Fibroblast of skin of scalp (primary cell): ENCODE measurements at places on chromosomes 2 and 18.
A peak's percentile ranks its signal among the peaks of the same experiment; 100 is the strongest.

DNA sequence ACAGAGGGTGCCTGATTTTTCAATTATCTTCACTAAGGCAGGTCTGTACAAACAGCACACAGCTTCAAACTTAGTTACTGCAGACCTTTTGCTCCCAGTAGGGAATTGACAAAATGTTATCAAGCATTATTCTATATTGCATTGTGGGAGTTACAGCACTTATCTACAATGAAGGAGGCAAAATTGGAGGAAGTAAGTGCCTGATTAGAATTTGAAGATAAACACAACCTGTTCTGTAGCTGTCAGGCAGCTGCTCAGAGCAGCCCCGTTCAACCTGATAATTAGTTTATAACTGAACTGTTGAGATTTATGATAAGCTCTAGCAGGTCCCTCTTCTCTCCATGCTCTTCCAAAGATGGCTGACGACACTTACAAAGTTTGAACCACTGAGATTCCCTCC is 364.4 kb upstream of the CYRIA start:
- DNase-seq, result no peak

GRCh38 chr2:180003559-180003958 is 3.5 kb downstream of the CWC22 start:
- no peak for DNase-seq

GRCh38 chr2:85737481-85737880 is 16.3 kb upstream of the ATOH8 start:
- DNase-seq, result peak; percentile 86

GRCh38 chr2:101775636-101776035 is 78.1 kb downstream of the MAP4K4 start:
- DNase-seq, result no peak

GRCh38 chr2:46534589-46534988 is 55.2 kb downstream of the TMEM247 start:
- no peak for DNase-seq

DNA sequence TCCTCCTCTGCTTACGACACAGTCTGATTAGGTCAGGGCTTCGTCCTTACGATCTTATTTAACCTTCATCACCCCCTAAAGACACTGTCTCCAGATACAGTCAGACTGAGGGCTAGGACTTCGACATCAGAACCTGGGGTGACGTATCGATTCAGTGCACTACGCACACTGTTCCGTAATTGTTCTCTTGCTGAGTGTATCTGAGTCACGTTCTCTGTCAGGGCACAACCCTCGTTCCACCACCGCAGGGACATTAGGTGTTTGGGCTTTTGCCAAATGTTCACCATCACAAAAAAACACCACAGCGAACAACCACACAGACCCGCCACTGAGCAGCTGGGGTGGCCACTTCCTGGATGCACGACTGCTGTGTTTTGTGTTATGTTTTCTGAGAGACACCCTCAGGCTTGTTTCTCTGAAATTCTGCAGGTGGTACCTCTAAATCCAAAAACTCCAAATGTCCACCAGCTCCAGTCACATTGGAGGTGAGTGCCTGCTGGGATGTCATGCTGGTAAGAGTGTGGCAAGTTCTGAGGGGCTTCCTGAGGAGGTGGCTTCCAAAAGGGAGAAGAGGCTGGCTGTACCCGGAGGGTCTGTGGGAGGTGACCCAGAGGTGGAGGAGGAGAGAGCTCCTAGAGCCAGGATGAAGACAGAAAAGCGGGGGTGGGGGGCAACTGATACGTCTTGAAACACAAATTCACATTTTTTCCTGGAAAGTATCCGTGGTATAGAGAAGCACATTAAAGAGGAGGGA is 66.6 kb downstream of the ADNP2 start:
- DNase-seq, result no peak

DNA sequence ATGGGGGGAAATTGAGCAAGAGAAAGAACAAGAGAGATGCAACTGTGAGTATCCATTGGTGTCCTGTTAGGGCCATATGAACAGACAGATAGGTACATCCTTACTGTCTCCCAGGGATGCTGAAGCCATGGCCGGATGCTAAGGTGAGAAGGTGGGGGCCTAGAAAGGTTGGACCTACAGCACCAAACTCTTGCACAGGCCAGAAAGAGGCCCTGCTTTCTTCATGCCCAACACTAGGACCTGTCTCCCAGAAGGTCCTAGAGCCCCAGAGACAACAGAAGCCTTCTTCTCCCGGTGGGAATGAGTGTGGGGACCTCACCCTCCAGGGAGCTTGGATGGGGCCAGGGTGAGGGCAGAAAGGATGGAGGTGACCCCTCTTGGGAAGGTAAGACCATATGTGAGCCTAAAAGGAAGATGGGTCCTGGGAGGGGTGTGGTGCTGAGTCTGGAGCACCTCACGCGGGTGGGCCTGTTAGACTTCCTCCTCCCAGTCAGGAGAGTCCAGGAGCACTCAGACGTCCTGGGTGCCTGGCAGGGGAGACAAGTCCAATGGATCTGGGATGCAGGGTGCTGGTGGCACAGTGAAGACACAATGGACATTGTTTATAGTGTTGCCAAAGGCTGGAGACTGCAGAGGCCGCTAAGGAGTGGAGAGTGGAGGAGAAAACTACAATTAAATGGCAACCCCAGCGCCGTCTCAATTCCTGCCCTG is 265.3 kb downstream of the CYP26B1 start:
- no peak for DNase-seq

- DNase-seq, result no peak
Observed at GRCh38 chr2:157471078-157471477, 27.2 kb upstream of the CYTIP start.

DNA sequence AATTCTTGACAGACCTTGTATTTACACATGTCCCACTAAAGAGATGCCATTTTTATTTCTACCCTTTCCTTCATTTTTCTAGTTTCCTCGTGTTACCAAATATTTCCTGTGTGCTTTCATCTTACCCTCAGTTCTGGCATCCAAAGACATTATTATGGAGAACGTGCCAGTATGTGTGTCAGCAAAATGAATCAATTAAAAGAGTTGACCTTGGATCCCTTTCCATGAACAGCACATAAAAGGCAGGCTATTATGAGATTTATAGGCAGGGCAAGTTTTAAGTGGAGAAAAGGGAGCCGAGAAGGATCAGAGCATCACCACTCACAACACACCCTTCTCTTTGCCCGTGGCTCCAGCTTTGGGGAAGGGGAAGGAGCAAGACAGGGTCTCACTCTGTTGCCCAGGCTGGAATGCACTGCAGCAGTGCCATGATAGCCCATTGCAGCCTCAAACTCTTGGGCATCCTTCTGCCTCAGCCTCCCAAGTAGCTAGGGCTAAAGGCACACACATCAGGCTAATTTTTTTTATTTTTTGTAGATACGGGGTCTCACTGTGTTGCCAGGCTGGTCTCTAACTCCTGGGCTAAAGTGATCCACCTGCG is 149.9 kb downstream of the GFPT1 start:
- DNase-seq, result no peak

DNA sequence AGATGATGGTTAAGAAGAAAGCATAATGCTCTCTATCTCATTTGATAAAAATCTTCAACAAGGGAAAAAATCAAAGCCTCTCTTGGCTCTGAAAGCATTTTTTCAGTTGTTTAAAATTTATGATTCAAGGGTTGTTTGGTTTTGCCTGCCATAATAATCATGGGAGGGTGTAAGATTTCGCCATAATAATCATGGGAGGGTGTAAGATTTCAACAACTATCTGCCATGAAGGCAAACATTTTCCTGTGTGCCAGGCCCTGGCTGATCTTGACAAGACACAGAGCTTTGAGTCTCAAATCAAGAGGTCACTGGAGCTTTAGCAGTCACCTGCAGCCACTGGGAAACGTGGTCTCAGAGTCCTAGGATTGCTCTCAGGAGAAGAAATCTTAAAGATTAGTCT is 175.1 kb upstream of the PIEZO2 start:
- DNase-seq, result peak; percentile 48

- no peak for DNase-seq
Observed at GRCh38 chr2:188522517-188522916, 230.8 kb downstream of the GULP1 start.

GRCh38 chr2:59223742-59224141 is 982.6 kb upstream of the FANCL start:
- no peak for DNase-seq

DNA sequence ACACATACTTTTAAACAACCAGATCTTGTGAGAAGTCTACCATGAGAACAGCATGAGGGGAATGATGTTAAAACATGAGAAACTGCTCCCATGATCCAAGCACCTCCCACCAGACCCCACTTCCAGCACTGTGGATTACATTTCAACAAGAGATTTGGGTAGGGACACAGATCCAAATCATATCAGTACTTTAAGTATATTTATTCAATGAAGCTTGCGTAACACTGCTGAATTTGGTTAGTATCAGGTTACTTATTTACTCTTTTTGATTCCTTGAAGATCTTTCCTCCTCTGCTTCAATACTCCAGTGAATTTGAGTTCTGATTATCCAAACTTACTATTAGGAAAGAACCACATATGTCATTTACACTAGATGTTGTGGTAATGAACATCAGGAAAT is 418.6 kb downstream of the PIK3C3 start:
- no peak for DNase-seq

GRCh38 chr18:11296946-11297345 is 147.6 kb upstream of the PIEZO2 start:
- DNase-seq, result no peak

- peak; percentile 56 for DNase-seq
Observed at GRCh38 chr2:173571021-173571821, 216.5 kb downstream of the CDCA7 start.

- DNase-seq, result no peak
Observed at GRCh38 chr2:139457873-139458272, 677.7 kb upstream of the NXPH2 start.

DNA sequence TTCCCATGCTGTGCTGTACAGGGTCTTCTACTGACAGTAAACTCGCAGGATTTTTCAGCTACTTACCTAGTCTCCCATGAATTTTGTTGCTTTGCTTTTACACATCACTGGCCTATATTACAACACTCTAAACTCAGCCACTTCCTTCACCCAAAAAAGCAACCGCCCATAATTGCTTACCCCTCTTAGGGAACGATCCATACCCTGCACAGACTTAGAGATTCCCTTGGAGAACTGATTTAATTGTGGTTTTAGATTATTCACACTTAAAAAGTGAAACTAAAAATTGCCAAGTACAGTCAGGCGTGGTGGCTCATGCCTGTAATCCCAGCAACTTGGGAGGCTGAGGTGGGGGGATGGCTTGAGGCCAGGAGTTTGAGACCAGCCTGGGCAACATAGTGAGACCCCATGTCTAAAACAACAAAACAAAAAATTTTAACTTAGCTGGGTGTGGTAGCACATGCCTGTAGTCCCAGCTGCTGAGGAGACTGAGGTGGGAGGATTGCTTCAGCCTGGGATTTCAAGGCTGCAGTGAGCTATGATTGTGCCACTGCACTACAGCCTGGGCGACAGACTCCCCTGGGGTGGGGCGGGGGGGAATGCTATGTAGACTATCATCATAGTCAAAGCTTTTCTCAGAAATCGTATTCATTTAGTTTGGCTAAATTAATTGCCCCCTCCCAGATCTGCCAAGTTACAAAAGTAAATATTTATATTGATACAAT is 19.3 kb downstream of the MRPL30 start:
- DNase-seq, result no peak

- DNase-seq, result no peak
Observed at GRCh38 chr2:136957044-136957443, 191.7 kb downstream of the THSD7B start.

GRCh38 chr2:107091163-107091864 is 205.3 kb upstream of the ST6GAL2 start:
- DNase-seq, result peak; percentile 68

GRCh38 chr2:94622113-94622618 is 249.1 kb upstream of the TEKT4 start:
- no peak for DNase-seq

- DNase-seq, result peak; percentile 55
Observed at GRCh38 chr2:238855299-238855698, 7.4 kb downstream of the TWIST2 start.

GRCh38 chr2:232950751-232951150 is 62.3 kb downstream of the NGEF start:
- no peak for DNase-seq

DNA sequence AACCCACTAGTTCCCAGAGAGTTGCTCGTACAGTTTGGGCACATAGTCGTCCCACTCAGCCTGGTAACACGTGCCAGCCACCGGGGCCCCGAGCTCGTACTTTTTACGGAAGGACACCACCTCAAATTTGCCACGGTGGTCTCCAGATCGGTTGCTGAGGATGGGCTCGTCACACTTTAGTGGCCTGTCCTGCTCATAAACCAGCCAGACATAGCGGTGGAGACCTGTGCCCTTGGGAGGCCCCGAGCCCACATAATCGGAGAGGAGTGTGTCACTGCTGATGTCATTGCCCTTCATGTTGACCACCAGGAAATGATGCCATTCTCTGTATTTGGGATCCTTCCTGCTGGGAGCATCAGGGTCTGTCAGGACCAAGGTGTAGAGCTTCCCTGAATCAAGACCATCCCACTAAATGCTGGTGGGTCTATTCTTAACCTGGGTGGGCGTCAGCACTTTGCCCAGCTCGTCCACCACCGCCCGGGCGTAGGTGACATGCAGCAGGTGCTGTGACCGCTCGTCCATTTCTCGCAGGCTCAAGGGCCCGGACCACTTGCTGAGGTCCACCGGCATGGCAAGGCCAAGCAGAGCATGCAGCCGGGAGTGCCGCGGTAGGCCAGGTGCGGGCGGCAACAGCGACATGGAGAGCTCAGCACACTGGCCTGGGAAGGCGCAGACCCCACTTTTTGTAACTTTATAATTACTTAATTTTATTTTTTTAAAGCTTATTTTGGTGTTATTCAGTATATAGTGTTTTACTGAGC is 12.9 kb downstream of the RETSAT start:
- DNase-seq, result no peak

DNA sequence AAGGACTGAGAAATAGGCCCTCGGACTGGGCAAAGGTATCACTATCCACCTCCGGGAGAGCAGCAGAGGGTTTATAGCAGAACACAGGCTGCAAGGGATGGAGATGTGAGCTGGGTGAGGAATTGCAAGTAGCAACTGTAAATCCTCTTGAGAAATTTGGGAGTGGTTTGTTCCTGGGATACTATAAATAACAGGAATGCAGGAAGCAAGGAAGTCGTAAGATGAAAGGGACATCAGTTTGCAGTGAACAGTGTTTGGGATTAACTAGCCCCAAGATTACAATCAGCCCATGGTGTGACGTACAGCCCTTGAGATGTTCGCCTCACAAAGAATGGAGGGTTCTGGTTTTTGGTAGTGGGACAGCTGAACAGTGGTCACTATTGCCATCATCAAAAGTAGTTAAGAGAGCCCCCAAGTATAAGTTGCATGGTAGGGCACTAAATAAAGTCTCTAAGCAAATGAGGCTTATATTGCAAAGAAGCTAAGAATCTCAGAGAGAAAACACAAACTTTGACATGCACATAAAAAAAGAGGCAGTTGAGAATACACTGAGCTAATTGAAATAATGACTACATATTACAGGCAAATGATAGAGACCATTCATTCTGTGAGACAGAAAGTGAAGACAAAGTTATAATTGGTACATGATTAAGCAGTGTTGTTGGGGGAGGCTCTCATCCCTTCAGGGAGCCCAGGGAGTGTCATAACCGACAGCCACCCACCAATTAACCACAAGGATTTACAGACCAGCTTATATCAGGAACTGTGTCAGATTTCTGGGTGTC is 362.5 kb upstream of the ACVR2A start:
- DNase-seq, result no peak
